ENCODE measurements at places on chromosomes 6 and 20.

DNA sequence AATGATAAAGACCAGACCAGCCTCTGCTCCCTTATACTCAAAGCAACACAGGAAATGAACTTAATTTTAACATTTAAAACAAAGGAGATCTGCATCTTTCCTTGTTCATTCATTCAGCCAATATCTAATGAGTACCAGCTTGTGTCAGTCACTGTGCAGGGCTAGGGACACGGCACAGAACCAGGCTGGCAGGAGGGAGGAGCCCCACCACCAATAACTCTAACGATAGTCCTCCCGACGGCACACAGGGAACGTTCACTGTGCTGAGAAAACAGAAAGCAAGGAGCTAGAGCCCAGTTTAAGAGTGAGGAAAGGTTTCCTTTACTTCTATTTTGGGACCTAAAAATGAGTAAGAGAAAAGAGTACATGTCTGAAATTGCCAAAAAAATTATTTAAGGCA is 9.9 kb downstream of the ETV7 start:
- DNase-seq: no peak

DNA sequence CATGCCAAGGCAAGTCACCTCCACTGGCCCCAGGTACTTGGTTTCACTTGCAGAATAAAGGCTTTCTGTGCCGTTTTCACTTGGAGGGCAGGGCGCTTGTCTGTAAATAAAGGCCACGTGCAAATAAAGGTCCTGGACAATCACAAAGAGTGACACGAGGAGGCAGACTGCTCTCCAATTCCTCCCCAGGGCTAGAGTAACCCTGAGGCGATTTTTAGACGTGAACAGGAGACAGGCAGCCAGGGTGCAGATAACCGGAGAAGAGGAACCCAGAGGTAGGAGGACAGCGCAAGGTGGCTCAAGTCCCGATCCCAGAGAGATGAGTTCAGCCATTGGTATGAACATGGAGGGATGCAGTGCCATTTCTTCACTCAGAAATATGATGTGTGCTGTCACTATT is 327.4 kb downstream of the KIF16B start:
- DNase-seq: no peak

DNA sequence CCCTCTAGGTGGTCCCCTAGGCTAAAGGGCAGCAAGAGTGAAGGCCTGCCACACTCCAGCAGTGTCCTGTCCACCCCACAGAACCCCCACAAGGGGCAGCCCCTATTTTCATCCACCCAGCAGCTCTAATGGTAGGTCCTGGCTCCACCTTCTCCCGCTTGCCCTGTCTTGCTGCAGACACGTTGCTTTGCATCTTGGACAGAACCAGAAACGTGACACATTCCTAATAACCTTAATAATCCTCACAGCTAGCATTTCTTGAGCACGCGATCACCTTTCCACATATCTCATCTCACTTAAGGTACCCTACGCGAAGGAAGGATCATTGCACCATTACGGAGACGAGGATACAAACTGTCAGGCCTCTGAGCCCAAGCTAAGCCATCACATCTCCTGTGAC is 11.7 kb upstream of the SLC22A23 start:
- DNase-seq: no peak

DNA sequence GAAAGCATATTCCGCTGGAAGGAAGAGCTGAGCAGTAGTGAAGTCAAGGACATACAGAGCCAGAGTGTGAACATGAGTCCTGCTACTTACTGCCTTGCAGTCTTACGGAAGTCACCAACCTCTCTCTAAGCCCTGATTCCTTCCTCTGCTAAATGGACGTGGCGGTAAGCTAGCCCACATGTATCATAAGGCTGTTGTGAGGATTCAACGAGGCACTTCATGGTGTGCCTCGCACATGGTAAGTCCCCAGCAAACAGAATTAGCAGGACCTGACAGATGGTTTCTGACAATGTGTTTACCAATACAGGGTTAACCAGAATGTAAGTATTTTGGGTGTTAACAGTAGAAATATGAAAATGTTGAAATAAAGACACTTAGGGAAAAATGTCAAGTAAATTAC is 93.2 kb downstream of the IRF4 start:
- no peak for DNase-seq

DNA sequence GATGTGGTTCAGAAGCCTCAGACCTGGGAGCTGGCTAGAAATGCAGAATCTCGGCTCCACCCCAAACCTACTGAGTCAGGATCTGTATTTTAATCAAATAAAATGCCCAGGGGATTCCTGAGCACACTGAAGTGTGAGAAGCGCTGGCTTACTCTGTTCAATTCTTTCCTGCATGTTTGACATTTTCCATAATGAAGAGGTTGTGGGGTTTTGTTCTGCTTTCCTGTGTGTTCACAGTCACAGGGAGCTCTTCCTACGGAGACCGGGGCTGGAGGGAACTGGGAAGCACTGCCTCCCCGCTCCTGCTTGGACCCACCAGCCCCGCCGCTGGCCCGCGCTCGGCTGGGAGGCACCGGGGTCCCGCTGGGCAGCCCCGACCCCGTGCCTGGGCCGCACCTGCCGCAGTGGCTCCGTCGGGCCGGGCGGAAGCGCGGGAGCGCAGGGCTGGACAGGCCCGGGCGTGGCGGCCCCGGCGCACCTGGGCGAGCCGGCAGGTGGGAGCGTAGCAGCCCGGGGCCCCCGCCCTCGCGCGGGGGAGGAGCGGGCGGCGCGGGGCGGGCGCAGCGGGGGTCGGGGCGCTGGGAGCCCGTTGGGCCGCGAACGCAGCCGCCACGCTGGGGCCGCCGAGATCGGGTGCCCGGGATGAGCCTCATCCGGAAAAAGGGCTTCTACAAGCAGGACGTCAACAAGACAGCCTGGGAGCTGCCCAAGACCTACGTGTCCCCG is at the start of gene MAPK13:
Gene MAPK13, plus strand, starts transcription at position 573 of the 726 bp plus-strand sequence. Its CDS starts 70 bp downstream, at position 643.
- no peak for DNase-seq

- DNase-seq: no peak
Observed at GRCh38 chr20:25050082-25050481, 7.9 kb downstream of the ACSS1 start.

DNA sequence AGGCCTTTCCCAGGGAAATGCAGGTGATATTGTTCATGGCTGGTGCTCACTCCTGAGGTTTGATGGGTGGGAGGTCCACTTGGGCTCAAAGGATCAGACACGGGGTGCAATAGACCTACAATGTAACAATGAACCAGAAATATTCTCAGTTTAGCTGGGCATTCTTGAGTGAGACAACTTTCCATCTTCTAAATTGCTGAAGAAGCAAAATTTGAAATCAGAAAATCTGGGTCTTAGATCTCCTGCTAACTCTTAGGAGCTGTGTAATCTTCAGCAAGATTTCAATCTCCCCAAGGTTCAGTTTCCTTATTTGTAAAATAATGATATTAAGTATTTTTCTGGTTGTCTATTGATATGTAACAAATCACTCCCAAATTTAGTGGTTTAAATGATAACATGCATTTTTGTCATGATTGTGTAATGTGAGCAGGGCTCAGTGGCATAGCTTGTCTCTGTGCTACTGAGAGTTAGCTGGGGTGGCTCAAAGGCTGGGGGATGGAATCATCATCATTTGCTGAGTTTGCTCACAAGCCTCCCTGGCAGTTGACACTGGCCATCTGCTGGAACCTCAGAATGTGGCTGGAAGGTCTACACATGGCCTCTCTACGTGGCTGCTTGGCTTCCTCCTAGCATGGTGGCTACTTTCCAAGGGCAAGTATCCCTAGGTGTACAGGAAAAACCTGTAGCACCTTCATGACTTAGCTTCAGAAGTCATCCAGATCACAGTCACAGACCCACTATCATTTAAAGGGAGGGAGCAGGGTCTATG is 98.8 kb downstream of the GRM1 start:
- DNase-seq: no peak

GRCh38 chr20:408843-409696 is 971 bp downstream of the RBCK1 start:
- DNase-seq: no peak

- no peak for DNase-seq
Observed at GRCh38 chr6:82720992-82721391, 344.6 kb downstream of the UBE3D start.

- DNase-seq: no peak
Observed at GRCh38 chr6:156780962-156781853, 4.0 kb downstream of the ARID1B start.

DNA sequence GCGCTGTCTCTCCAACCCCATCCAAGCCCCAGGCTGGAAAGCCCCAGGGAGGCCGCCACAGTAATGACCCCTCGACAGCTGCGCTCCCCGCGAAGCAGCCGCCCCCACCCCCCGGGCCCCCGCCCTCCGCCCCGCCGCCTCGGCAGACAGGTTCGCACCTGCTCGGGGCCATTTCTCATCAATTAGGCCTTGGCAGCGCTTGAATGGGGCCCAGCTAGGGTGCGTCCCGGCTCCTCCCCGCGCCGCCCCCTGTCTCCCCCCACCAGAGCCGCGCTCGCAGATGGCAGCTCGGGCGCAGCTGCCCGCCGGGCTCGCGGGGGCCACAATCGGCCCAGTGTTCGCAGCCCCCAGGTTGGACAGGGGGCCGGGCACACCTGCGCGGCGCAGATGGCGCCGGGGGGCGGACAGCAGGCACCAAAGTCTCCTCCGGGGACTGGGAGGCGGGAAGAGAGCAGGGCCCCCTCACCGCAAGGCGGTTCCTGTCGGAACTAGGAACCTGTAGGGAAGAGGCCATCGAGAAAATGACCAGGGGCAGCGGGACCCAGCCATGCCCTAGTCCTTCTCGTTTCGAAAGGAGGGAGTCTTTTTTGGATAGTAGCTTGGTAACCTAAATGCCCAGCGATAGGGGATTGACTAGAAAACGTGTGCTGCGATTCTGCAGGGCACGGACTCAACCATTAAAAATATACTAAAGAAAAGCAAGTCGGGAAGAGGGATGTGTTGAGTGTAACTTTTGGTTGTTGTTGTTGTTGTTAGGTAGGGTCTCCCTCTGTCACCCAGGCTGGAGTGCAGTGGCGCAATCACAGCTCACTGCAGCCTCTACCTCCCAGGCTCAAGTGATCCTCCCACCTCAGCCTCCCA is 83.2 kb upstream of the EYA2 start:
- DNase-seq: peak; percentile 71

GRCh38 chr20:47146686-47147085 is 209.8 kb downstream of the ZMYND8 start:
- no peak for DNase-seq

- DNase-seq: peak; percentile 39
Observed at GRCh38 chr6:138987643-138988468, at the start of gene REPS1. REPS1 (minus strand) TSS chr6:138988253; CDS start chr6:138987682, 571 bp downstream.

- DNase-seq: no peak
Observed at GRCh38 chr6:122431780-122432179, 32.3 kb downstream of the HSF2 start.

DNA sequence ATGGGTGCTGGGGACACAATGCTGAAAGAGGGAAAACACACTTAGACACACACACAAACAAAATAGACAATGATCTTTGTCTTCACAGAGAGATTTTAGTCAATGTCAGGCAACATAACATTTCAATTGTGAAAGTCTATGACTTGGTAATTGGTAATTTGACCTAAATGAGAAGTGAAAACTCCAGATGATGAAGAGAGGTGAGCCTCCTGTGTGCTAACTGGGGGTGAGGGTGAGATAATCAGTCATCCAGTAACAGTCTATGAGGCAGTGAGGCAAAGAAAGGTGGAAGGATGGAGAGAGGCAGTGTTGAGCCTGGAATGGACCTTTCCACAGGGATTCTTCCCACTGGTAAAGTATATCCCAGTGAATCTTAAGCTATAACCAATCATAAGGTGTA is 744.2 kb downstream of the MAFB start:
- DNase-seq: no peak

- DNase-seq: no peak
Observed at GRCh38 chr20:22452442-22453011, 131.8 kb downstream of the FOXA2 start.

DNA sequence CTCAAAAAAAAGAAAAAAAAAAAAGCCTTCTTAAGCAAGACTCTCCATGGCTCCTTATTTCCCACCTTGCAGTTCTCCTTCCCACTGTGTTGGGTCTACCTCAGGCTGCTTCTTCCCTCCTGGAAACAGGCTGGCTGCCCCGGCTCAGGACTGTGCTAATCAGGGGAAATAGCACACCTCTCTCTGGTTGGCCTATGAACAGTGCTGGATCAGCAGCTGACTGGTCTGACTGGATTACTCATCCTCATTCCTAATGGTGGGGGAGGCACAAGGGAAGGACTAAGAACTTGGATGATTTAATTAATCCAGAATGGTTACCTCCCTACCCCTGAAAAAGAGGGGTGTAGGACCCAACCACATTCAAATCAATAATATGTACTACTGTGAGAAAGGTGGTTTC is 3.9 kb upstream of the SRSF3 start:
- no peak for DNase-seq

- DNase-seq: peak; percentile 14
Observed at GRCh38 chr6:89582669-89583325, 55.8 kb downstream of the LYRM2 start.

- no peak for DNase-seq
Observed at GRCh38 chr20:13149371-13150105, 71.5 kb upstream of the ISM1 start.

DNA sequence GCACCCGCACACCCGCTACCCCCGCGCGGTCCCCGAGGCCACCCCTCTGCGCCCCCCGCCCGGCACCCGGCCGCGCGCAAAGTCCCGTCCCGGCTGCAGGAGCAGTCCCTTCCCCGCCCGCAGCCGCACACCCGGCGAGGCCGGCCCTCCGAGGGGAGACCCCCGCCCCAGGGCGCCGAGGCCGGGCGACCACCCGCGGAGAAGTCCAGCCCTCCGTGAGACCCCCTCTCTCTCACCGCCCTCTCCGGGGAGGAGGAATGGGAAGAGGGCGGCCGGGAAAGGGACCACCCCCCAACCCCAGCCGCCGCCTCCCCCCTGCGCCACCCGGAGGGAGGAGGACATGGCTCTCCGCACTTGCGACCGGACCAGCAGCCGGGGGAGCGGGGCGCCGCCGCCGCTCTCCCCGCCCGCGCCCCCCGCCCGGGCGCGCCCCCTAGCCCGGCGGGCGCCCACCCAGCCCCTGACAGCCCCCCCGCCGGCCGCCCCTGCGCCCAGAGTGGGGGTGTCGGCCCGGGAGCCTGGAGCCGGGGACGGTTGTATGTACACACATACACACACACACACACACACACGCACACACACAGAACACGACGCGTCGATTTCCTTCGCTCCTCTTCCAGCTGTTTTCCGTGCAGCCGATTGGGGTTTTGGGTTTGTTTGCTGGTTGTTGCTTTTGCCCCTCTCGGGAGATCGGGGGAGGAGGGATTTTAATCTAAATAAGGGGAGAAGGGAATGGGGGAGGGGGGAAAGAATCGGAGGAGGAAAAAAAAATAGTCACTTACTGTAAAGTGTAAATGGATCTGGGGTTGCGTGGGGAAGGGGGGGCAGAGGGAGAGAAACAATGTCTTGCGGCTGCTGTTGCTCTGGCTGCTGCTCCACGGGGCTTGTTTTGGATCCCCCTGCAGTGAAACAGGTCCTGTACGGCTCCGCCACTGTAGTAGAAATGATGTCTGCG is at the start of gene ATXN1:
Gene ATXN1, minus strand, starts transcription at position 945 of the 955 bp plus-strand sequence.
- no peak for DNase-seq

- DNase-seq: no peak
Observed at GRCh38 chr6:44335631-44336030, 6.8 kb upstream of the SPATS1 start.

DNA sequence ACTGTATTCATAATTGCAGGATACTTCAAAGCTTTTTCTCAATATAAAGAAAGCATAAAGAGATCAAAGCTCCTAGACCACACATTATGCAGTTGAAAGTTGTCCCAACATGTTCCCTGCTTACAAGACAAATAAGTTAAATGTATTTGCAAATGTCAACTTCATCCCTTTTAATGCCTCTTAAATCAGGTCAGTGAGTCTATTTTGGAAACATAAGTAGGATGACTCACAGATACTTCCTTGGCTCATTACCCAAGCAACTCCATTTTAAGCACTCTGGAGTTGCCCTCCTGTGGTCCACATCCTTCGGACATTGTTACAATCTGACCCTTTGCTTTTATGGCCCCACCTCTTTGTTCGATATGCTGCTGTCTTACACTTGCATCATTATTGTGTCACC is 162.0 kb downstream of the FAXC start:
- no peak for DNase-seq

All from NCI-H1436 treated with DMSO at 0.1 percent for 48 hours (cell line).